ENCODE measurements at places on chromosomes 1 and 21.

GRCh38 chr1:29546496-29546895, 310.2 kb downstream of the PTPRU start:
- DNase-seq, result no peak

DNA sequence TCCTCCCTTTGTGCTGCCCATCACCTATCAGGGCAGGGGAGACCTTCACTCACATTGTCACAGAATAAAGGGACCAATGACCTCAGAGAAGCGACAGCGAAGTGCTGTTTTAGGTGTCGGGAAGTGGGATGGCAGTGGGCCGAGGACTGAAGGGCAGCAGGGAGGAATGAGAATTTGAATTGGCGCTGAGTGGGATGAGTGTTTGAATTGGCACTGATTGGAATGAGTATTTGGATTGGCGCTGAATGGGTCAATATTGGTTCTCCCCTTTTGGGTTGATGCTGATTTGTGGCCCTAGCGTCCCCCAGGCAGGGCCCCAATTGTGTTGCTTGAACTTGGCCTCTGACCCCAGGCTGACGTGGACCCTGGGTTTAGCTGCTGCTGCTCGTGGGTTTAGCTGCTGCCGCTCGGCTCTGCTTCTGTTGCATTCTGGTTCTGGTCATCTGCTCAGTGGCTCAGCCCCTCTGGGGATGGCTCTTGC, 12.4 kb upstream of the UMODL1 start:
- peak; percentile 75 for DNase-seq

DNA sequence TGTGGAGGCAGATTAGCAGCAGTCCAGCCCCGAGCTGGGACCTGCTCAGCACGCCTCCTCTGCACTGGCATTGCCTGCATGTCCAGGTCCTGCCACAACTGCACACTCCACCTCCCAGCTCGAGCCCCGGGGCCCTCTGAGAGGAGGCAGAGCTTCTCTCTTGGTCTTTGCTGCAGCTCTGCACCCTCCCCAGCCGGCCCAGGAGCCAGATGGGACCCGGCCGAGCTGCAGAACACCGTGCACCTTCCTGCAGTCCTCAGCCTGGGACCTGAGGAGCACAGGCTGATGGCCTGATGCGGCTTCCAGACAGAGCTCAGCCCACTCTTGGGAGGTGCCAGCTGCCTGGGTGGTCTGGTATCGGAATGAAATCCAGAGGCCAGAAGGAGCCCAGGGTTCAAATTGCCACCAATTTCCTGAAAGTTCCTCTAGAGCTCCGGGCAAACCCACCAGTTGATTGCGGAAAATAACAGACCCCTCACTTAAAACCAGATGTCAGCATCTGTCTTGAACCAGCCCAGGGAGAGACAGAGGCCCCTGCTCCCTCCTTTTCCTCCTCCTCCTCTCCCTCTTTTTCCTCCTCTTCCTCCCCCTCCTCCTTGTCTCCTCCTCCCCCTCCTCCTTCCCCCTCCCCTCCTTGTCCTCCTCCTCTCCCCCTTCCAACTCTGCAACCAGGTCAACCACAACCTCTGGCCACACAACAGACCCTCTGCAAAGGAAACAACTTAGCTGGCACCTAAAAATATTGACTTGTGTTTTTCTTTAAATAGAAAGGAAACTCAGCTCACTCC, 10.6 kb upstream of the SPSB1 start:
- no peak for DNase-seq

- no peak for DNase-seq
Measured at GRCh38 chr1:189315035-189315901, 1162.4 kb downstream of the BRINP3 start.

- DNase-seq, result no peak
Measured at GRCh38 chr1:109241841-109242345, 7.4 kb upstream of the CELSR2 start.

DNA sequence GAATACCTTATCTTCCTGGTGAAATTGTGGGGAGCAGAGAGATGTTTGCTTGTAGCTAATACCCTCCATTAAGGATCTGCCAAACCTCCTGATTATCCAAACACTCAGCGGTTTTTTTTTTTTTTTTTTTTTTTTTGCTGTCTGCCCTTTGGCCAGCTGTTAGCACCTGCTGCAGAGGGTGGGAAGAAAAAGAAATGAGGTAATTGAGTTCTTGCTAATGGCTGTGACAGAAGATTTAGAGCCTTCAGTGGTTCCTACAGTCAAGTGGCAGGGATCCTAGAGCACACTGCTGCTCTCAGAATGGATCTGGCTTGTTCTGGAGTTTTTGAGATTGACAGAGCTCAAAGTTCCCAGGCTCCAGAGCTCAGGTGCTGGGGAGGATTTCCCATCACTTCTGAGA, 342.5 kb downstream of the DISC1 start:
- no peak for DNase-seq
